ENCODE measurements at places on chromosomes 3 and 15.

GRCh38 chr3:90052425-90052950 is 945.1 kb downstream of the EPHA3 start:
- DNase-seq: no peak

- no peak for DNase-seq
Measured at GRCh38 chr3:170475092-170475685, 56.5 kb downstream of the CLDN11 start.

- no peak for DNase-seq
Measured at GRCh38 chr3:66413151-66413751, 87.6 kb downstream of the LRIG1 start.

DNA sequence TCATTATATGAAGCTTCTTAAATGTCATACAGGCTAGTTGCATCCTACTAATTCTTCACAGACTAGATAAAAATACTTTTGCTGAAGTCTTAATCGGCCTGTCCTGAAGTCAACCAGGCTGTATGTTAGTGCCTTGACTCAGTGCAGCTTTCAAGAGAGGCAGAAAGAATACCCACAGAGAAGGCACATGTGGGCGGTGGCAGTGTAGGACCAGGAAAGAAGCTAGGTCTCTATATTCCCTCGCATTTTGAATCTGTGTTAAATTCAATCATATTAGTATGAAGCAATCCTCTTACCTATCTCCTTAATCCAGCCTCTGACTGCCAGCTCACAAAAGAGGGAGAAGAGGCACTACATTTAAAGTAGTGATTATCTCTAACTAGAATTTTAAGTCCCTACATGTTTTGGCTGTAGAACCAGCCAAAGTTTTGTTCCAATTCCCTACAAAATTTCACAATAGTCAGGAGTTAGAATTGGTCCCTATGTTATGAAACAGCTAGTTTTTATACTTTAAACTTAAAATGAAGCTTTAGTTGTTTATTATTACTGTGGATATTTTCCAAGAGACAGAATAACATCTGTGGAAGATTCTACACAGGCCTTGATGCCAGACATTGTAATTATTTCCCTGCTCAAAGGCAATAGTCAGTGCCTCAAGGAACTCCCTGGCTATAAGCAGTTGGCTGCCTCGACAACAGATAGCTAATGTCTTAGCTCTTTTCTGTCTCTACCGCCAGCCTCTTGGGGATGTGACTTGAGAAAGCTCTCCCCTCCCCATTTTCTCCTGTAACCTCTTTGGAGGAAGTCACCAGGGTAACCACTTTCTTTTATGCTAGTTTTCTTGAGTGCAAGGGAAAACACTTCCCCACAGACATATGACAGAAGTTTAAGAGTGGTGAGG is 31.9 kb downstream of the CRTC3 start:
- DNase-seq: no peak

DNA sequence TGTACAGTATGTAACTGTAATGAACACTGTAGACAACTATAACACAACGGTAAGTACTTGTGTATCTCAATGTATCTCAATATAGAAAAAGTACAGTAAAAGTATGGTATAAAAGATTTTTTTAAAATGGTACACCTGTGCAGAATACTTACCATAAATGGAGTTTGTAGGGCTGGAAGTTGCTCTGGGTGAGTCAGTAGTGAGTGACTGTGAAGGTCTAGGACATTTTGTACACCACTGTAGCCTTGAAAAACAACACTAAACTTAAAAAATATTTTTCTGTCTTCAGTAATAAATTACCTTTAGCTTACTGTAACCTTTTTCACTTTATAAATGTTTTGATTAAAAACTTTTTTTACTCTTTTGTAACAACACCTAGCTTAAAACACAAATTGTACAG is 142.9 kb downstream of the ATG7 start:
- DNase-seq: no peak
